ENCODE measurements at places on chromosomes 12 and 14.

DNA sequence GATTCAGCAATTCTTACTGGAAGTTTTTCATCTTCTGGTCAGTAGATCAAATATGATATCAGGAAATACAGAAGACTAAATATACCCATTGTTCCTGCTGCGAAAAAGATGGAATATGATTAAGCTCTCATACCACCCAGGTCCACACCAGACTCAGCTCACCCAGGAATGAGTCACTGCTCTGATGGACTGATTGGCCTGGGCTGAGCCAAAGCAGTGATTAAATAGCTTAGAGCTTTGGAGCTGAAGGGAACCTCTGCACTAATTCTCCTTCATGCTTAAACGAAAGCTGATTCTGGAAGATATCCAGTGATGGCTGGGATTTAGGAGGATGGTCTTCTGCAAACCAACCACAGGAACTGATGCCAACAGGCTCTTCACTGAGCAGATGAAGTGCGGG, 62.0 kb upstream of the SYT1 start:
- no peak for DNase-seq

- DNase-seq = no peak
Observed at GRCh38 chr12:71954083-71954778, 15.6 kb downstream of the TPH2 start.

DNA sequence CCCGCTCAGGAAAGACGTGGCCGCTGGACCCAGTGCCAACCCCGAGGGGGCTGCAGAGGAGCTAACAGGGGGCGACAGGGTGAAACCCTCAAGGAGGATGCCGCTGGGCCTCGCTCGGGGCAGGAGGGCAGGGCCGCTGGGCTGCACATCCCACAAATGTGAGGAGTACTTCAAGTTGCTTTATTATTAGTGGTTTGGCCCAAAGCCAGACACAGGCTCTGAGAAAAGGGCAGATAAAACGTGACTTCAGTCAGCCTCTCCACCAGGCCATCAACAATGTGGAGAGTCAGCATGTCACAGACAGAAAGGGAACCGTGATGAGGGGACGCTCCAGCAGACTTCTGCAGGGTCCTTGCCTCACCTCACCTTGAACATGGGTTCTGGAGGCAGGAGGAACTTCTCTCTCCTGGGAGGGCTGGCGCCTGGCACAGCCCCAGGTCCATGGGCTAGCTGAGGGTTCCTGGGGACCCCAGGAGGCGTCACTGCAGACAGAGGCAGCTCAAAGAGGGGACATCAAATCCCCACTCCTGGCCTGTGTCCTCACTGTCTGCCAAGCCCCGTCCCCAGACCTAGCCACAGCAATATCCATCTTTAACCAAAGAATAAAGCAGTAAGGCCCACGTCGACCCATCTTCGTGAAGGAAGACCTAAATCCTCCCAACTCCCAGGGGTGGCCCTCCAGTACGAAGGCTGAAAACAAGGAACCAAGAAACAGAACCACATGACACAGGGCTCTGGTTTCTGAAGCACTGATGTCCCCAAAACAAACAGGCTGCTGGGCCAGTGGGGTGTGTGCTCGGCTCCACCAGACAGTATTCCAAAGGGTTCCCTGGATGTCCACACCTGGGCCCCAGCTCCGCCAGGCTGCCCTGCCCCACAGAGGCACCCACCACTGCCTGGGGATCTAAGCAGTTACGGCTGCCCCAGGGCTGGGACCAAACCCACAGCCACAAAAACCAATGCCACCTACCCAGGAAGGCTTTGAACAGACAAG, 35.1 kb downstream of the CCDC85C start:
- DNase-seq = no peak

DNA sequence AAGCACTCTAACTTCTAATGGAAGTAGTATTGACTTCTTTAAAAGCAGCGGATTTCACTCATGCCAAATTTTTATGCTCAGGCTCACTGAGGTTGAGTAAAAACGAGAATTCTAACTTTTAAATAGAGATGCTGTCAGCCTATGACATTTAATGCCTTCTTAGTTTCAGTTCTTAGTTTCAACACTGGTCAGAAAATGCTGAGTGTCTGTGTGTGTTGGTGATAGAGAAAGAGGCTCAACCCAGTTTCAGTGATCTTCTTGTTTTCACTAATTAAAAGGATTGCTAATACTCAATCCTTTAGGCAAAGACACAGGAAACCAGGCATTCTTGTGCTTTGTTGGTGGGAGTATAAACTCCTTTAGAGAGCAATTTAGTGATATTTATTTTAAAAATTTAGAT, 31.0 kb downstream of the PEBP1 start:
- no peak for DNase-seq

DNA sequence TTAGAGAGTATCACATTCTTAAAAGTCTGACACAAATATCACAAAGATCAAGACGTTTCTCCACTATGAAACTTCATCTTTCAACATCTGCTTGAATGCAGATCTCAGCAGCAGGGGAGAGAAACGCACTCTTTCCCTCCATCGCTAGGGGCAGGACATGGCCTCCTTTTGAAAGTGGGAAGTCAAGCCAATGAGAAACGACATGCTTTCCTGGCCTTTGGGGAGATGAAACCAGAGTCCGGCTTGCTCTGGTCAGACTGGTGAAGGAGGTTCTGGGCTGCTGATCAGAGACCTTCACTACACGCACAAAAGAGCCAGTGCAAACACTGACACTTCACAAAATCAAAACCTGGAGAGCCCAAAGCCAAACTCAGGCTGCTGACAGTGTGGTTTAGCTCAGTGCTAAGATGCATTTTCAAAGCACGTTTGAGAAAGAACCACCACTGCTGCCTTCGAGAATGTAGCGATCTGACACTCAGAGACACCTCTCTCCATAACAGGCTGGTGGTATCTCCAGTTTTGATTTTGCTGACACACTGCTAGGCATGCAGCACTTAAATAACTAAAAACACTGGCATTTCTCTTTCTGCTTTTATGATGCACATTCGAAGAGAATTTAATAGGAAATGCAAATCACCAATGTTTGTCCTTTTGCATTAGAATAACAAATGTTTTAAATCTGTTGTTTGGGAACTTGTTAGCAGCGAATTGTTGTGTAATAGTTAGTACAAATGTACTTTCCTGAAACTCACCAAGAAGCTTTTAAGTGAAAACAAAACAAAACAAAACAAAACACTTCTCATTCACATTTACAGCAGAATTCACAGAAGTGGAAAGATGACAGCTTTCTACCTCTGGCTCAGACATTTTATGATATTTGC, 93.9 kb upstream of the OVCH1 start:
- no peak for DNase-seq

DNA sequence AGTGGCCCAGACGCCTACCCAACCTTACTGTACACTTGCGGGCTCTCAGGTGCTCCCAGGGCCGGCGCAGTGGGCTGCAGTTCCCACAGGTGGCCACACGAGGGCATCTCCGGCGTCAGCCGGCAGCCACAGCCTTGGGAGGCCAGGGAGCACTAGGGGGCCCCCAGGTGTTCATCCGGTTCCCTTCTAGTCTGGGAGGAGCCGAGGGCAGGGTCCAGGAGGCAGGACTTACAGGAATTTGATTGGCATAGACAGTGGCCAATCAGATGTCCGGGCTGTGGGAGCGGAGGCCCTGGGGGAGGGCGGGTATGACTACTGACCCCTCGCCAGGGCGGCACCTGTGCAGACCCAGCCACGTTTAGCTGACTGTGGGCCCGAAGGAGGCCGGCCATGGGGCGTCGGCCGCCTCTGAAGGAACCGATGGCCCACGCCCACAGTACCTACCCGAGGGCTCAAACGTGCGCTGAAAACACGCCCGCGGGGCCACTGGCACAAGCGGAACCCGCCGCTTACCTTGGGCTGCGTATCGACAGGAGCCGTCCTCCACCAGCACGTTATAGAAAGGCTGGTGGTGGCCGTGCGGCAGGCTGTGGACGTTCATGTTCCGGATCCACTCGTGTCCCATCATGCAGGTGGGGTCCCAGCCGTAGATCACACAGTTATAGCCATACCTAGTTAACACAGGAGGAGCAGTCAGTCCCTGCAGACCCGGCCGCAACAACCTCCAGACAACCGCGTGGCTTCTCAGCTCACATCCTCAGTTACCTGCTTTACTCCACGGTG, 34.8 kb downstream of the FBXO21 start:
- peak; percentile 55 for DNase-seq

DNA sequence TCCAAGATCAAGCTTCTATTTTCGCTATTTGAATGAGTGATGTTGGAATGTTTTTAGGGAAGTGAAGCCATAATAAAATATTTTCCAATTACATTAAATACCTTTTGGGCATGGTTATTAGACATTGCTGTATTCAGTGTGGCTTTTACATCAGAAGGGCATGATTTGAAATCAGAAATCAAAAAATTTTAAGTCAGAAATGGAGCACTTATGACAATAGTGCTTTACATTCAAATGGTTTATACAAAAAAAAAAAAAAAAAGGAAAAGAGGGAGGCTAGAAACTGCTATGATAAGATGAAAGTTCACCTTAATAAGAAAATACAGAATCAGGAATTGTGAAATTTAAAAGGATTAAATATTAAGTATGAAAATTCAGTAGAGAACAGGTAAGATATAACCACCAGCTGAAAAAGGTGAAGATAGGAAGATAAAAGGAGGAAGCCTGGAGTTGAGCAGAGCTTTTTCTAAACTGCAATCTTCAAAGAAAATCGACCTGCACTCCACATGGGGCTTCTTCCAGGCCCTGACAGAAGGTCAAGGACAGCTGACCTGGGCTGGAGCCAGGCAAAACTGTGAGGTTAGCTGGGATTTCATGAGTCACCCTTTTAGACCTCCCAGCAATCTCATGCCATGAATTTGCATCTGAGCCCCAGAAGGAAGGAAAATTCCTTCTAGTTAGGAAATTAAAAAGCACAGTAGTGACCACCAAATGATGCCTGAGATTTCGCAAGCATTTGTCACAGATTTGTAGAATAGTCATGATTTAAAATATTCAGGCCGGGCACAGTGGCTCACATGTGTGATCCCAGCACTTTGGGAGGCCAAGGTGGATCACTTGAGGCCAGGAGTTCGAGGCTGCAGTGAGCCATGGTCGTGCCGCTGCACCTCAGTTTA, 23.4 kb upstream of the BMP4 start:
- no peak for DNase-seq

All from stimulated activated CD8-positive, alpha-beta memory T cell treated with anti-CD3 and anti-CD28 coated beads, Interleukin-7, amount 100 ng/mL, for 1 hour (primary cell).